ENCODE measurements at places on chromosomes 2 and 18.

DNA sequence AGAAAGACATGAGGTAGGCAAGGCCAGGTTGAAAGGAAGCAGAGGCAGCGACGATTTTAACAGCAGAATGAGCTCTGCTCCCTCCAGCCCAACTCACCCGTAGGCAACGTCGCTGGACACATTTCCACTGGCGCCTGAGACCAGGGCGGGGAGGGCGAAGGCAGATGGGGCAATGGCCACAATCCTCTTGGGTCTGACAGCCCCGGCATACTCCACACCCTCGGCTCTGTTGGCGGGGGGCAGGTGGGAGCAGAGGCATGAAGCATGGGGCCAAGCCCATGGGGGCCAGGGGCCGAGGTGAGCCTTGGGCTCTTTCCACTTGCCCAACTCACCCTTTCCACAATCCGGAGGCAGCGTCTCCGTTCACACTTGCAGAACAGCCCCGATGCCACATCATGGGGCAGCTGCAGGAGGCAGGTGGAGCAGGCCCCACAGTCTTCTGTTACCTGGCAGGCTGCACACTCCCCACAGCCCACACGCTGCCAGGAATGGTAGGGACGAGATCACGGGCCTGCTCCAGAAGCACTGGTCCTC is 5.8 kb downstream of the MBD1 start:
- H3K36me3 ChIP-seq = peaks cover 38% of the 10 kb centered on the region
- H3K4me1 ChIP-seq = peaks cover 9% of the 10 kb centered on the region
- no peaks in the 10 kb centered on the region for H3K27me3 ChIP-seq
- no peak overlapping the region for H3K4me3 ChIP-seq

DNA sequence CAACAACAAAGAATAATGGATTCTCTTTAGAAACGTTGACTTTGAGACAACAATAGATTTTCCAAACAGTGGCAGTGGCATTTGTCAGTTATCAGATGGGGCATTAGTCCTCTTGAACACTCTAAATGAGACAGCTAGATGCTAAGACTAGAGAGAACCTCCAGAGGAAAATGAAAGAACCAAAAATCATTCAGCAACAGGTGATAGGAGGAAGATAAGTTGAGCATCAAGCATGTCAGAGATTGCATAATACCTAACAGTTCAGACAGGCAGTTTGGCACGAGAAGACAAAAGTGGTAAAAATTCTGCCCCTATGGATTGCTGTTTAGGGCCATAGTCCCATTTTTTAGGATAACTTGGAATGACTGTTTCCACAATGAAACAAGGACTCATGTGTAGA is 67.9 kb upstream of the NOL4 start:
- no peak overlapping the region for H3K4me3 ChIP-seq
- no peak for DNase-seq
- H3K27ac ChIP-seq = no peak overlapping the region

DNA sequence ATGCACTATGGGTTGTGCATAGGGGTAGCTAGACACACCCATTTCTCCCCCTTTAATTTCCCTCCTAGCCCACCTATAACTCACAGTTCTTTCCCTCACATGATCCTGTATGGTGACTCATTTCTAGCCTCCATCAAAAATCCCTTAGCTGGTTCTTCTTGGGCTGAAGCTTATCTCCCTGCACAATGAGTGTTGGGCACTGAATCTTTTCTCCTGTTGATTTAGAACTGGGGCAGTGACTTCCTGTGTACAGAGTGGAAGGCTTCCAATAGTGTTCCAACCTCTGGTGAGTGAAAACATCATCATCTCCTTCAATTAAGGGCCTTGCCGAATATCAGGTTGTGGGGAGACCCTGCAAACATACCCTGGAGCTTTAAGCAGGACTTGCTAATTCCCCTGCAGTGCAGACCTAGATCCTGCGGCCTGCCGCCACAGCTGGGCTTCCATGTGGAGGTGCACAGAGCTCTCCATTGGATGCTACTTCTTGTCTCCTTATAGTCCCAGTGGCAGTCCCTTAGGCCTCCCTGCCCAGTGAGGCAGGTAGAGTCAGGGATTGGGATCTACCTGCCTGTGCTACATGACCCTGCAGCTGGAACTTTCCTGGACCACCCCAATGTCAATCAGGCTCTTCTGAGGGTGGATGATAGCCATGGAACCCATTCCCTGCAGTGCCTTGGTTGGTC is 121.8 kb downstream of the PLB1 start:
- no peaks in the 10 kb centered on the region for H3K27me3 ChIP-seq
- peaks cover 18% of the 10 kb centered on the region for H3K36me3 ChIP-seq
- no peak overlapping the region for H3K4me3 ChIP-seq
- no peak overlapping the region for H3K27ac ChIP-seq
- H3K4me1 ChIP-seq = peaks cover 50% of the 10 kb centered on the region

DNA sequence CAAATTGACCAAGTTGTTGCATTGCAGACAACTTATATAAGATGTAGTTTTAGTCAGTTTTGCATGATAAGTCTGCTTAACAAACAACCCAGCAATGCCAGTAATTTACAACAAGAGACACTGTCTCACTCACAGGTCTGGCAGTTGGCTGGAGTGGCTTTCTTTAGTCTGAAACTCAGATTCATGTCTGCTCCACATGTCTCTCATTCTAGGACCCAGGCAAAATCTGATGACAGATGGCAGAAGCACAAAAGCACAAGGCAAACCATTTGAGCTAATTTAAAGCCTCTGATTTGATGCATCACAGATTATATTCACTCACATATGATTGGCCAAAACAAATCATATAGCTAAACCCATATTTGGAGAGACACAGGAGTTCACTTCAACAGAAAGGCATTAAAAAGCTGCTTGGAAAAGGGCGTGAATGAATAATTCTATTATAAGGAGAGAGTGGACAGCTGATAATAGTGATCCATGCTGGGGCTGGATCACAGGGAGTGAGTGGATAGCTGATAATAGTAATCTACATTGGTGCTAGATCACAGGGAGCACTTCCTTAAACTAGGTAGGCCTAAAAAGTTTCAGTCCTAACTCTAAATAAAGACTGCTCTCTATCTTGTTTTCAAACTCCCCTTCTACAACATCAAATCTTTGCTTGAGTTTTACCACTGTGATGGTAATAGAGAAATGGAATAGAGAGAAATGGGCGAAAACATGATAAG is 593.2 kb upstream of the ZNF804A start:
- H3K27ac ChIP-seq = no peak overlapping the region
- H3K4me3 ChIP-seq = no peak overlapping the region
- no peaks in the 10 kb centered on the region for H3K27me3 ChIP-seq
- no peaks in the 10 kb centered on the region for H3K36me3 ChIP-seq

GRCh38 chr2:142819411-142819810 is 58.1 kb upstream of the KYNU start:
- no peak for DNase-seq
- H3K36me3 ChIP-seq = no peaks in the 10 kb centered on the region
- no peak overlapping the region for H3K27ac ChIP-seq
- peaks cover 9% of the 10 kb centered on the region for H3K4me1 ChIP-seq
- no peaks in the 10 kb centered on the region for H3K27me3 ChIP-seq

GRCh38 chr2:174158003-174158402 is 90.3 kb downstream of the OLA1 start:
- DNase-seq = peak; percentile 59
- peaks cover 8% of the 10 kb centered on the region for H3K4me1 ChIP-seq
- no peaks in the 10 kb centered on the region for H3K36me3 ChIP-seq
- no peaks in the 10 kb centered on the region for H3K27me3 ChIP-seq
- no peak overlapping the region for H3K4me3 ChIP-seq
- H3K27ac ChIP-seq = no peak overlapping the region

DNA sequence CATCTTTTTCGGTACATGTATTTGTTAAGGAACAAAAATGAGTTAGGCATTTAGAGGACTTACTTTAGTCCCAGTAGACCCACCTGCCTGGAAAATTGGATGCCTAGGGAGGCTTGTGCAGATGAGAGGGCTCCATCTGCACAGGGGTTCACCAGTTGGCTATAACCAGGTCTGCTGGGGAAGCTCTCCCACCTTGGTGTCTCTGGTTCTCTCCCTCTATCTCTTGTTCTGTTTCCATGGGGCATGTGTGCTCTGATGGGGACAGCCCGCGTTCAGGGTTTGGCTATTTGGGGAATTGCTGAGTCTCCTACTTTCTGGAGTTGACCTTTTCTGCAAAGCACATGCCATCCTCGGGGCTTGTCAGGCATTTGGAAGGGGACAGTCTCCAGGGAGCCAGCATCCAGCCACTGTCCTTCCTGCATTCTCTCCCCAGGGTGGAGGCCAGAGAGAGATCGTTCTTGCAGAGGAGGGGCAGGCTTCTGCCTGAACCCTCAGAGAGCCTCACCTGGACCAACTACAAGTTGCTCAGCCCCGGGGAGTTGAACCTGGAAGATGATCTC is 157.3 kb downstream of the KLHL29 start:
- no peak overlapping the region for H3K4me3 ChIP-seq
- DNase-seq = no peak
- peaks cover 8% of the 10 kb centered on the region for H3K4me1 ChIP-seq
- no peaks in the 10 kb centered on the region for H3K36me3 ChIP-seq
- no peak overlapping the region for H3K27ac ChIP-seq

DNA sequence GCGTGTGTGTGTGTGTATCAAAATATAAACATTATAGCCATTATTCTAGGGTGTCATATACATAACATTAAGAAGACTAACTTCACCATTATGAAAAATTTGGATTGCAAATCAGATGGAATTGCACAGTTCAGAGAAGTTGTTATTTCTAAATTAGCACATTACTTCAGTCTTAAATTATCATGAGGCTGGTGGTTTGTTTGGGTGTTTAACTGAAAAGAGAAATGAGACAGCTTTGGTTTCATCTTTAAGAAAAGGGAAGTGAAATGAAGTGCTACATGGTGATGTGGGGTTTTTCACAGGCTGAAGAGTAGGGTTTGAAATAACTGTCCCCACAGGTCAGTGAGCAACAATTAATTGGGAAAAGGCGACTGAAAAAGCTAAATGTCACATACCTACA is 161.2 kb upstream of the XIRP2 start:
- DNase-seq = no peak
- no peaks in the 10 kb centered on the region for H3K36me3 ChIP-seq
- H3K4me3 ChIP-seq = no peak overlapping the region
- no peaks in the 10 kb centered on the region for H3K27me3 ChIP-seq

DNA sequence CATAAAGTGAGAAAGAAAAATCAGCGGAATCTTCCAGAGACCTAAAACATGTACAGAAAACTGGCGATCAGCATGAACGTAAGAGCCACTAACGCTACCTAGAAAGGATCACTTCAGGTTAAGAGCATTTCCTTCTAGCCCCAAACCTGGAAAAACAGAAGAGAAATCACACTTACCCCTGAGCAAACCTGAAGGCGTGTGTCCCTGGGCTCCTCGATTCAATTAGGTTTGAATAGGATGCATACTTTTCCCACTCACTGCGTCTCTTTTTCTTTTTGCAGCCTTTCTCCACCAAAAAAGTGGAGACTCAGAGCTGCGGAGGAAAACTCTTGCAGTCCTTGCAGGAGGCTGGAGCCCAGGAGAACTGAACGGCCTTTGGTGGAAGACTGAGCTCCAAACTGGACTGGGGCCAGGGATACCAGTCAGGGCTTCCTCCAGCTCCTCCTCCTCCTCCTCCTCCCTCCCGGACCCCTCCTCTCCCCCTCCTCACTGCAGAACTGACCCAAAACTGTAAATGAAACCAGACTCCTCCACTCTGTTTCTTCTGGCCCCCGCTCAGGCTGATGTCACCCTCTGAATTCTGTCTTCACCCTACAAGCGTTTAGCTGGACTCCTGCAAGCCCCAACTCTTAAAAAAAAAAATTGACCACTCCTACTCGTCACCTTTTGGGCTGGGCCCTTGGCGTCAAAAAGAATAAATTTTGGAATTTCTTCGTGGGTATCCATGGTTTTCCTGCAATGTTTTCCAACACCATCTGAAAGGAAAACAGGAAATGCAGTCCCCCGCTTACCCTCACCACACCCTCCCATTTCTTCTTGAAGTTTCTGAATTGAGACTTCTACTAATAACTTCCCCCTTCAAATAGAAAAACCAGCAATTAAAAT is at the start of gene COL6A3:
Gene COL6A3 (minus strand): TSS at position 388 of the 885 bp plus-strand sequence. CDS start 17,347 bp downstream, outside the sequence.
- H3K27me3 ChIP-seq = peaks cover 83% of the 10 kb centered on the region
- no peaks in the 10 kb centered on the region for H3K36me3 ChIP-seq
- DNase-seq = no peak
- no peak within 1 kb of the TSS for H3K27ac ChIP-seq
- no peaks in the 10 kb centered on the region for H3K4me1 ChIP-seq

DNA sequence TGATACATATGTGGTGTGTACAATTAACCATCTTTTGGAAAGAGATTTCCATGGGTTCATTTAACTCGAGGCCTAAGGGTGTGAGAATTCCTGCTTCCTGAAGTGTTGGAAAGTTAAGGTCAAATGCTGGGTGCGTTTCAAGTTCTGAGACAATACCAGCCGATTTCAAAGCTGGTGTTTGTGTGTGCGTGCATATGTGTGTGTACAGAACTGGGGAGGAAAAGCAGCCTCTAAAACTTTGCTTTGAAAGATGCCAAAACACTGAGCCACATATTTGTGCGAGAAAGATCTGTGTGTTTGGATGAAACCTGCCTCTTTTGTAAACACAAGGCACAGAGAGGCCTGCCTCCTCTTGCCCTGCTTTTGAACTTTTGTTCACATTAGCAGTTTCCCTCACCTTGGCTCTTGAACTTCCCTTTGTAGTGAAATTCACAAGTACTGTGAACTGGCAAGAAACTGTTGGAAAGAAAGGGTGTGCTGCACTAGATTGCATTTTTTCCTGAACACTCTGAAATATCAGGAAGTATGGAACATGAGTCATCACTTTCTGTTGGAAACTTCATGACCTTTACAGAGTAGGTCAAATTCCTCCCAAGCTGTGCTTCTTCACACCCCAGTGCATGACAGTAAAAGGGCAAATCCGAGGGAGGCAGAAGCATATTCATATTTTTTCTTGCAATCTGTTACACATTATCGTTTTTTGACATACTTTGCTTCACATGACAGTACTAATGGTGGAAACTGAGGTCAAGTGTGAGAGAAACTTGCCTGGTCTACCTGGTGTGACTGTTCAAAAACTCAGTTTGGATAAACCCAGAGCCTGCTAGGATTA is 20.0 kb upstream of the CAVIN2 start:
- peaks cover 51% of the 10 kb centered on the region for H3K4me1 ChIP-seq
- H3K27ac ChIP-seq = peak overlapping the region; percentile 87
- DNase-seq = peak; percentile 24
- H3K27me3 ChIP-seq = no peaks in the 10 kb centered on the region
- H3K36me3 ChIP-seq = no peaks in the 10 kb centered on the region

- H3K27me3 ChIP-seq = no peaks in the 10 kb centered on the region
- no peaks in the 10 kb centered on the region for H3K36me3 ChIP-seq
- H3K4me1 ChIP-seq = no peaks in the 10 kb centered on the region
- H3K27ac ChIP-seq = no peak overlapping the region
Measured at GRCh38 chr2:191845248-191845715, 1.6 kb downstream of the CAVIN2 start.

- no peaks in the 10 kb centered on the region for H3K36me3 ChIP-seq
- no peak overlapping the region for H3K27ac ChIP-seq
- no peak overlapping the region for H3K4me3 ChIP-seq
- H3K4me1 ChIP-seq = no peaks in the 10 kb centered on the region
- H3K27me3 ChIP-seq = no peaks in the 10 kb centered on the region
Measured at GRCh38 chr2:60106836-60107529, 446.5 kb downstream of the BCL11A start.

DNA sequence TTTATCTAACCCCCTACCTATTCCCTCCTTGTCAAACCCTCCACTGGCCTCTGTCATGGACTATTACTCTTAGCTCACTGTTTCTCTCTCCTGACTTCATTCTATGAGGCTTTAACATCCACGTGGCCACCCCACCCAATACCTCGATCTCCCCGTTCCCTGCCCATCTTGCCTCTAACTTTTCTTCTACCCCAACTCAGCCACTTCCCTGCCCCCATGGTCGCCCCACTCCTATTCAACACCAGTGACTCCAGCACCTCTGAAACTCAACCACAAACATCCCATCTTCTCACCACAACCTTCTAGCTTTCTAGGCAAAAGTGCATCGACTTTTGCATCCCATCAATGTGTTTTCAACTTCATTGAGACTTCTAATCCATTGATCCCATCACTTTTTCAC is 94.2 kb upstream of the EPAS1 start:
- no peaks in the 10 kb centered on the region for H3K4me1 ChIP-seq
- H3K4me3 ChIP-seq = no peak overlapping the region
- no peak for DNase-seq
- no peak overlapping the region for H3K27ac ChIP-seq
- no peaks in the 10 kb centered on the region for H3K36me3 ChIP-seq

Measured in Calu3 (cell line).